ENCODE measurements at places on chromosomes 1 and 21.

DNA sequence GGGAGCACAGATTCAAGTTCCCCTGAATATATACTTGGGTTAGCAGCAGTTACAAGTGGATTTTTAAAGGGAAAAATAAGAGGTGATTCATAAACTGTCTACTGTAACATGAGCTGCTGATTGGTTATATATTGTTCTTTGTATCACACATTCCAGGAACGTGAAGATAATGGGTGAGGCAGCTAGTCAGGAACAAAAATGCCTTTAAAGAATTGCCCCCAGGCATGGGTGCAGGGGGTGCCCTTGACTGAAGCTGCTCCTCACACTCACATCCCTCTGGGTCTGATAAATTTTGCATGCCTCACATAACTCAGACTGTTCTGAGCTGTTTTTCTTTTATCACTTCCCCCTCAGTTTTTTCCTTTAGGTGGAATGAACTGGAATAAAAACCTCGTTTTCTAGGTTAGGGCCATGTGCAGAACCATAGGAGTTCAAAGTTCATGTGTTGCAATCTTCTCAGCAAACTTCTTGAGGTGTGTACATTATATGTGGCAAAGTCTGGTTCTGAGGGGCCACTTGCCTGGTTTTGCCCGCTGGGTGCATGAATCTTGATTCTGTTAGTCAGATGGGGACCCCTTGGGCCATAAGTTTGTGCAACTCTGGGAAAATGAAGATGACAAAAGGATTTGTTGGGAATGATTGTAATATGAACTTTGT, 21.1 kb downstream of the TBX19 start:
- DNase-seq, result no peak

- no peak for DNase-seq
These were observed 89.7 kb upstream of the ADAR start for GRCh38 chr1:154697710-154698109.

DNA sequence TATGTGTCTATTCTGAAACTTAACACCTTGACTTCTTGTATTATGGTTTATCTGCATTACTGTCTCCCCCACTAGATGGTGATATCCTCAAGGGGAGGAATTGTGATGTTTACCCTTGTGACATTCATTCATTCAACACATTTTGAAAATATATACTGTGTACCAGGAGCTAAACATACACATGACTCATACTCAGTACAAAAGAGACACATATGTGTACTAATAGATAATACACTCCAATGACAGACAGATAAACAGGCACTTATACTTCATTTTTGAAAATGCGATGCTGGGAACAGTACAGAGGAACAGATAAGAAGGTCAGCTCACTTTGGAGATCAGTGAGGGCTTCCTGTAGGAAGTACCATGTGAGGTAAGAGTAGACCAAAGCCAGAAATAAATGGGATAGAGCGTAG, 8.9 kb upstream of the RAB3GAP2 start:
- DNase-seq, result no peak

DNA sequence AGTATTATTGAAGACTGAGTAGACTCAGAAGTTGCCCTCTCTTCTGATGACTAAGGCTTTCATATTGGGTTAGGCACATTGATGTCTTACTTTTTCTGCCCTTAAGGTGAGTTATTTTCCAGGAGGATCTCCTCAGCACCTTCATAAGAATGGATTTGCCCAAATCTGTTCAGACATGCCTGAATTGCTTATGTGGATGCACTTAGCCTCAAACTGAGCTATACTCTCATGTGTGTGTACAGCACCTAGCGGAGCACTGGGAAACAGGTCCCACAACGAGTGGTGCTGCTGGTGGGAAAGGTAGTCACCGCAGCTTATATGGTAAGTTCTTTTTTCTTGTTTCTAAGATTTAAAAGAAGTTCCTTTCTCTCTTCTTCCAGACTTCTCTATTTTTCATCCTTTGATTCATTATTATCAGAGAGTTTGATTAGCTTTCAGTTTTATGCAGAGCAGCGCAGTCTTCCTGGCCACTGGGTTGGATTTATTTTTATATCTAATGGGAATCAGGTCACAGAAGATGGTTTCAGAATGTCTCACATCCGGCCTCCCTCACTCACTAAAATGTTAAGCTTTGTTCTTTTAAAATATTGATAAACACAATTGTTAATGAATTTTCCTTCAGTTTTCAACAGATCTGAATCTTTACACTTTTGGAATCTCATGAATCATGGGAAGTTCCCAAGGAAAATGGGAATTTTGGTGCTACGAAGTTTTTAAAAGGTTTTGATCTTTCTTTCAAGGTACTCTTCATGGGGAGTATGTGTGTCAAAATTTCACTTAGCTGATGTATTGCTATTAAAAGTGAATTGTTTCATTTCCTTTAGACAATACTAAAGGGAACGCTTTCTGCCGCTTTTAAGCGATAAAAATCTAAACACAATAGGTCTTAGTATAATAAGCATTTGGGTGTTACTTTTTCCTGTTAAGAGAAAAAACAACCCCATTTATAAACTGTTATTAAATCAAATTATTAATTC, 58.5 kb downstream of the EXTL2 start:
- no peak for DNase-seq

DNA sequence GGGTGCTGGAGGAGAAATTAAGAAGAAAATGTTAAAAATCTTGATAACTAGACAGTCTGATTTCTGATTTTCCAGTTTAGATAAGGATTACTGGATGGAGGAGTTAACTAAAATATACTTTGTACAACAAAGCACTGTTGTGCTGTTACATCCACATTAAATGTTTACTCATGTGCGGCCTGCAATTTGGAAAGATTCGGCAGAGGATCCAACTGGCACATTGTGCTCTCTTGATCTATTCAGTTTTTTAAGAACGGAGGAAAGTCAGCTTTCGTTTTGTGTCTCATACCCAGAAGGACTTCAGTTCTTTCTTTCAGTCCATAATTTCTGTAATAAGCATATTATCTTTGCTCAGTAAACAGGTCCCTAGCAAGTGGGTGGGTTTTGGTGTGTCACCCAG, 52.5 kb downstream of the UCK2 start:
- DNase-seq, result no peak

DNA sequence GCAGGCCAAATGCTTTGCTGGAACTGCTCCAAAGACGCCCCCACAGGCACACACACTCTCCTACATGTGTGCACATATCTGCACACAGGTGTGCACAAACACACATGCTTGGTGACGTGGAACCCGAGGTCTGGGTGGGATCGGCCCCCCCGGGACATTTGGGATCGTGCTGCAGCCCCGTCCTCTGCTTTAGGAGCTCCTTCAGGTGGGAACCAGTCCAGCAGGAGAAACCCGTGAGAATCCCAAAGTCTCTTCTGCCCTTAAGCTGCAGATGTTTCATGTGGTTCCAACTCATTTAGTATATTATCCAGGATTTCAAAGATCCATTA, 38.6 kb downstream of the UBE2G2 start:
- DNase-seq, result no peak

- DNase-seq, result no peak
These were observed 160.3 kb downstream of the PCBP3 start for GRCh38 chr21:45803618-45804340.

GRCh38 chr1:215475796-215476481, 91.2 kb upstream of the KCTD3 start:
- DNase-seq, result no peak

DNA sequence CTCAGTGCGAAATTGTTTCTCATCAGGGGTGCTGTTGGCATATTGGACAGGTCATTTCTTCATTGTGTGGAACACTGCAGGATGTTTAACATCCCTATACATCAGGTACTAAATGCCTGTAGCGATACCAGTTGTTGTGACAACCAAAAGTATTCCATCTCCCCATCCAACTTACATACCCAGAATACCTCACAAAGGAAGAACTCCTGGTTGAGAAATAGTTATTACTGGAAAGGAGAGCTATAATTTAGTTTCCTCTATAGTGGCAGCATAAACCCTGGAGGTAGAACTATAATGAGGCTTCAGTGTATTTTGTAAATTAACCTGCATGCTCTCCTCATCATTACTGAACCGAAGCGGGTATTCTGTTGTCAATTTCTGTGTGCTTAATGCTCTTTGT, 45.1 kb downstream of the IVNS1ABP start:
- no peak for DNase-seq

GRCh38 chr1:203464226-203464625, 11.4 kb upstream of the PRELP start:
- DNase-seq, result no peak

DNA sequence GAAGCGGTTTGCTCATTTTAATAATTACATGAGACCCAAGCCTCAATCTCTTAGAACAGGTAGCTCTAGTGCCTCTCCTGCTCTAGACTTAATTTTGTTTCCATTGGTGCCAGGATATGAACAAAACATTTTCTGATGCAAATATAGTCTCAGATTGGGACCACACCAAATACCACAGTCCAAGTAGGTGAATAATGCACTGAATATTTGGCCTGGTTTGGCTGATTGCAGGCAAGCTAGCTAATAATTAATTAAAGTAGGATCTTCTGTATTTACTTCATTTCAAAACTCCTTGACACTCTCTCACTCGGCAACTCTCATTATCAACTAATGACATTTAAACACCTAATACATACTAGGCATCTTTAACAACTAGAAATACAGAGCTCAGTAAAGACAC, 219.6 kb downstream of the LTN1 start:
- no peak for DNase-seq

GRCh38 chr1:240091614-240092300, at the start of gene FMN2:
Gene FMN2, plus strand, starts transcription at chr1:240091883. Its CDS starts 227 bp downstream, at chr1:240092110.
- DNase-seq, result no peak

- no peak for DNase-seq
These were observed 84.1 kb upstream of the ZNF326 start for GRCh38 chr1:89910780-89911179.

GRCh38 chr1:219074084-219074728, 99.5 kb upstream of the LYPLAL1 start:
- DNase-seq, result no peak
